Heart left ventricle (tissue), 16 donors: ENCODE measurements at places on chromosomes 1 and 21. TPM values are rescaled to one million over a fixed set of nuclear protein-coding genes. Genes with fewer than 3 reads are reported as not detected.

Gene FAM177B
- total RNA-seq = not detected

DNA sequence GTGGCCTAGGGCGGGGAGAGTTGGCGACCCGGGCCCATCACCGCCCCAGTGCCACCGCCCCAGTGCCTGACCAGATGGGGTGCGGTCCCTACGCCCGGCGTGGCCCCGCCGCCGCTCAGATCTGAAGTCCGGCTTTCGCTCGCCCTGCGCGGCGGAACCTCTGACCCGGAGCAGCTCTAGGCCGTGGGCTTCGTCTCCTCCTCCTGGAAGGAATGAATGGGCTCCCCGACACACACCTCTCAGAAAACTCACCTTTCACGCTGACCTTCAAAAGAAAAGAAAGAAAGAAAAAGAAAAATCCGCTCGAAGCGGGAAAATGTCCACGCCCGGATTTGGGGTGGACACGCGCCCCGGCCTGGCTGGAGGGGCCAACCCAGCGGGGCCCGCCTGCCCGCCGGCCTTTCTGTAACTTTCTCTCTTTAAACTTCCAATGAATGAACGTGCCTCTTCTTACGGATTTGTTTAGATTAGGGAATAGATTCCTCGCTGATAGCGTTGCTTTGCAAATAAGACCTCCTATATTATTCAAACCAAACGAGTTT is 5.4 kb upstream of the SIM2 start:
- no peak for DNase-seq

Gene NME7
- total RNA-seq = 7.9 TPM

GRCh38 chr1:233105225-233105624 is 154.8 kb downstream of the NTPCR start:
- no peak for DNase-seq

DNA sequence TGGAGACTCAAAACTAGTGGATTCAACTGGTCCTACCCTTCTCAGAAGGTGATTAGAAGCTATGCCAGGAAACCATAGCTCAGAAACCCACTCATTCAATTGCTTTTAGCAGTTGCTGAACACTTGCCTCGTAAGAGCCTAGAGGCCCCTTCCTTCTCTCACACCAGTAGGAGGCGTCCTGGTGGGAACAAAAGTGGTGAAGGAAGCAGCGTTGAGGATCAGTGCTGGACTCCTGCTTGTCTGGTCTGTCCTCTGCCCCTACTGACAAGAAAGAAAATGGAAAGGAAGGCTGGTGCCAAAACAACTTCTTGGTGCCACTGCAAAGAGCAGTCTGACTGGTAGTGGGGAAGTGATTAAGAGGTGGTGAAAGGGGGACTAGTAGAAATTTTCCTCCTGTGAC is 269.7 kb downstream of the LMO4 start:
- no peak for DNase-seq

DNA sequence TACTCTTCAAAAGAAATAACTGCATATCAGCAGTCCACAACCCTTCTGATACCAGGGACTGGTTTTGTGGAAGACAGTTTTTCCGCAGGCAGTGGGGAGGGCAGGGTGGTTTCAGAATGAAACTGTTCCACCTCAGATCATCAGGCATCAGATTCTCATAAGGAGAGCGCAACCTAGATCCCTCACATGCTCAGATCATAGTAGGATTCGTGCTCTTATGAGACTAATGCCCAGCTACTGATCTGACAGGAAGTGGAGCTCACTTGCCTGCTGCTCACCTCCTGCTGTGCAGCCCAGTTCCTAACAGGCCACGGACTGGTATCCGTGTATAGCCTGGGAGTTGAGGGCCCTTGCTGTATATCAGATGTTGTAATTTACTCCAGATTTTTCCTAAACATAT is 11.5 kb downstream of the RO60 start:
- no peak for DNase-seq

DNA sequence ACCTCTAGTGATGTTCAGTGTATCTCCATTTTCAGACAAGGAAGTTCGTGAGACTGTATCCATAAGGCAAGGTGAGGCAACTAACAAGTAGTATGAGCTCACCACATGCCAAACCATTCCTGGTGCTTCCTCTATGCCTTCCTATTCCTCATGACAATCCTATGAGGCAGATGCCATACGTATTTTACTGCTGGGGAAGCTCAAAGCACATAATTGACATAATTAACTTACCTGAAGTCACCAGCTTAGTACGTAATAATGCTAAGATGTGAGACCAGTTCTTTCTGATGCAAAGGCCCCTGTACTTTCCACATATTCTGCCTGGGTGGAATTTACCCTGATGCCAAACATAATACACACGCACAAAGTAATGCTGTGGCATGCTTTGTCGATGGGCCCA is 83.6 kb upstream of the NFIA start:
- DNase-seq = no peak

DNA sequence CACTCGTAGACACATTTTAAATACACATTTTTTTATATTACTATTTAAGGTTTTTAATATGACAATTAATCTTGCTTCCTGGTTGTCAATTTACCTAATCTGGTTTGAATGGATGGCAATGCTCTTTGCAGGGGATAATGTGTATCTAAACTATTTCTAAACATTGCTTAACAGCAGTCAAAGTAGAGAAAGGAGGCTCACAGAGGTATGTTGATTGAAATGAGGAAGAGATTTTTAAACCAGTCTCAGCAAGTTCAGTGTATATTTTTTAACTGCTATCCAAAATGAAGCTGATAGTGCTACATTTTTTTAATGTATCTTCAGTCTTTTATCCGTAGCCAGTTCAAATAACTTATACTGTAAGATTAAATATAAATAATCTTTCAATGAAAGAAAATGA is 17.4 kb downstream of the FMO1 start:
- DNase-seq = no peak

Gene LMOD1
- total RNA-seq = 14.1 TPM

DNA sequence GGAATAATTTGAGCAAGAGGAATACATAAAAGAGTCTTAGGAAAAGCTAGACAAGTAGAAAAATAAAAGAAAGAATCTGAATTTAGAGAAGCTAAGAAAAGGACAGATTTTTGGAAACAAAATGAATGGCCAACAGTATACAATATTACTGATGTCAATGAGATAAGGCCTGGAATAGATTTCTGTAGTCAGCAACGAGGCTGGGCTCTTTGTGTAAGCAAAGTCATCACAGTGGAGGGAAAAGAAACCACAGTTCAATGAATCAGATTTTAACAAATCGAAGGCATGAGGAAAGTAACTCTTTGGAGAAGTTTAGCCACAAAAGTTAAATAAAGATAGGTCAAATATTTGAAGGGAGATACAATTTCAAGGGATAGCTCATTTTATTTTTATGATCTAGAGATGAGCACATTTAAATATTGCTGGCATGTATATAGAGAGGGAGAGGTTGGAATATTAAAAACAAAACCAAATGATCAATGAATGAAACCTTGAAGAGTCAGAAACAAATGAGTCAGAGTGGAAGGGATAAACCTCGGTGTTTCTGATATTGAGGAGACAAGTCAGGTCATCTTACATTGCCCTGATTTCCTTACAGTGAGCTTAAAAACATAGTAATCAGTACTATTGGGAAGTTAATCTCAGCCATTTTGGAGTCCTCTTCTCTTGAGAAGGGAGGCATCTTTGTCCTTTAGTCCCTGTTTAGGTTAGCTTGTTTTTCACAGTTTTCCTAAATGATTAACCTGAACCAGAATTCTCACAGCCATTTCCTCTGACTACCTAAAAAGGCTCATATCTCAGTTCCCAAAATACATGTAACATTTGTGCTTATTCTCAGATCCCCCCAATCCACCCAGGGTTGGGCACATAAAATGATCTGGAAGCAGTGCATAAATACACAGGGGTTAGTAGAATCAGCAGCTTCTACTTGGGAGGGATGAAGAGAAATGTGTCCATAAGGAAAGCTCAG is 620.0 kb upstream of the B3GALT2 start:
- DNase-seq = no peak

Gene RAB25
- total RNA-seq = not detected

GRCh38 chr1:219163401-219163954 is 10.2 kb upstream of the LYPLAL1 start:
- no peak for DNase-seq

DNA sequence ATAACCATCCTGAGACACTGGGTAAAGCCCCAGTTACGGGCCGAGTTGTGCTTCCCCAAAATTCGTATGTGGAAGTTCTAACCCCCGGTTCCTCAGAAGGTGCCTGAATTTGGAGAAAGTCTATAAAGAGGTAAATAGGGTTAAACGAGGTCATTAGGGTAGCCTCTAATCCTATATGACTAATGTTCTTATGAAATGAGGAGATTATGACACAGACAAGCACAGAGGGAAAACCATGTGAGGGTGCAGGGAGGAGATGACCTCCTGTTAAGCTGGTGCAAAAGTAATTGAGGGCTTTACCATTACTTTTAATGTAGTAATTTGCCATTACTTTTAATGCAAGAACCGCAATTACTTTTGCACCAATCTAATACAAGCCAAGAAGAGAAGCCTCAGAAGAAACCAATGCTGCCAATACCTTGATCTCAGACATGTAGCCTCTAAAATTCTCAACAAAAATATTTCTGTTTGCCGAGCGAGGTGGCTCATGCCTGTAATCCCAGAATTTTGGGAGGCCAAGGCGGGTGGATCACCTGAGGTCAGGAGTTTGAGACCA is 260.8 kb downstream of the GPATCH2 start:
- no peak for DNase-seq

Gene LEPR
- total RNA-seq = 11.5 TPM

Gene SLC6A17
- total RNA-seq = 0.33 TPM

Gene RIPK4
- 0.08 TPM for total RNA-seq

DNA sequence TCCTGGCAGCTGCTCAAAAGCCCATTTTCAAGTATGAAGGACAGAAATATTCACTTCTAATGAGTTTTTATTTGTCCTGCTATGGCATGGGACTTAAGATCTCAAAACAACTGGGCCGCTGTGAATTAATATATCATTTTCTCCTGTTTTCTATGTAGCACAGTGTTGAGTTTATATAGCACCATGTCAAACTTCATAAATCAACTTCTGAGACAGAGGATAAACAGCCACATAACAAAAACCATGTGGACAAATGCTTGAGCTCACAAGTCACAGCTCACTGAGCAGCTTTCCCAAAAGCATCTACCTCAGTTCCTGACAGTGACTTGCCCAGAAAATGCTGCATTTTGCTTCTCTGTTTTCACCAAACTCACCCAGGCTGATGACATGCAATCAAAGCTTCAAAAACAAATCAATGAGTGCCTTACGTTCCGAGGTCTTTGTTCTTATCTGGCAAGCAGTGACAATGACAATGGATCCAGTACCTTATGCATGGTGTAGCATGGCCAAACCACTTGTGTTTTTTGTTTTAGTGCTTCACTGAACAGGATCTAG is 722.6 kb downstream of the LRRIQ3 start:
- DNase-seq = no peak

GRCh38 chr1:97210307-97210706 is 488.7 kb downstream of the PTBP2 start:
- DNase-seq = no peak

Gene GJB3
- total RNA-seq = not detected

Gene CD34
- 79.1 TPM for total RNA-seq

- no peak for DNase-seq
Observed at GRCh38 chr21:44800971-44801467, 601 bp downstream of the UBE2G2 start.

DNA sequence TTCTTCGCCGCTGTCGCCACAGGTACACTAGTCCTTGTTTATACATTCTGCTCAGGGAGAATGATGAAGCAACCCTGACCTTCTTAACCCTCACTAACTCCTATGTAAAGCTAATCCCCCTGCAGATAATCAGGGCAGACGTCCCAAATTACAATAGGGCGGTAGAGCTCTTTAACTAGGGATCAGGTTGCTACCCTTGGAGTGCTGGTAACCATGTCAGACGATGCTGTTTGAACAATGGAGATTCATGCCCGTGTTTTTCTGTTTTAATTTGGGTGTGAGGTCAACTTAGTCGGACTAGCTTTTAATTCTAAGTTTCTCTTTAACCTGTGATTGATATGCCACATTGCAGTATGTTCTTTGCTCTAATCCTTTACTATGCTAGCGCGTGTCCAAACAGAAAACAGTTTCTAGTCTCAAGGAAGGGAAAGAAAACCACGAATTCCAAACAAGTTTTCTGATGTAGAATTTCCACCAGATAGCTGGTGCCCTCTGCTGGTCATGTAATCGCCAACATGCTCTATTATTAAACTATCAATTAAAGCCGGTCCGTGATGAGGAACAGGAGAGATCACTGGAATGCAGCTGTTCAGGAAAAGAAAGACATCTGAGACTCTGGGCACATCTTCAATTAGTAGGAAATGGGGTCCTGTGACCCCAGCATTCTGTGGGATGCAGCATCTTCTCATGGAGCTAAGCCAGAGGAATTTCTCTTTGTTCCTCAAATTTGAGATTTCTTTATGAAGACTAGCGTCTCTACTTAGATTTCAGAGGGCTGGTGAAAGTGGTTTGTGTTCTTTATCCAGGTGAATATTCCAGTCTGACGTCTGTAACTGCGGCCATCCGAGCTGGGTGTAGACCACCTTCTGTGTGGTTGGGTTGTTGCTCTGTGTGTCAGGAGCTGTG is 18.3 kb upstream of the VAMP3 start:
- DNase-seq = peak; percentile 46

DNA sequence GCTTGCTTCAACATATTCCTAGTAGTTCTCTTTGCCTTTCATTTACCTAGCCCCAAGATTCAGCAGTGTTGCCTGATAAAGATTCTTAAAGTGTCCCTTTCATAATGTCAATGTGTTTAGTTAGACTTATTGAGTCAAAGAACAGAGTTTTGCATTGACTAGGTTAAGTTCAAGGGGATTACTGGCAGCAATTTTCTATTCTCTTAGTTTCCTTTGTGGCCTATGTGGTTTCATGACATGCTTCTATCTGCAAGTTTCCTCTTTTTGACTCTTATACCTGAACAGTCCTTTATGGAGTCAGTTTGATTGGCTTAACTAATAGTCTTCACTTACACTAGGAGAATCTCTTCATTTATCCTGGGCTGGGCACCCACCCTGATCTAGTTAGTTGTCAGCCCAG is 151.3 kb downstream of the ADGRL4 start:
- DNase-seq = no peak

Gene FCRL2
- total RNA-seq = not detected

- no peak for DNase-seq
Observed at GRCh38 chr1:162397039-162397448, 14.9 kb downstream of the SH2D1B start.

DNA sequence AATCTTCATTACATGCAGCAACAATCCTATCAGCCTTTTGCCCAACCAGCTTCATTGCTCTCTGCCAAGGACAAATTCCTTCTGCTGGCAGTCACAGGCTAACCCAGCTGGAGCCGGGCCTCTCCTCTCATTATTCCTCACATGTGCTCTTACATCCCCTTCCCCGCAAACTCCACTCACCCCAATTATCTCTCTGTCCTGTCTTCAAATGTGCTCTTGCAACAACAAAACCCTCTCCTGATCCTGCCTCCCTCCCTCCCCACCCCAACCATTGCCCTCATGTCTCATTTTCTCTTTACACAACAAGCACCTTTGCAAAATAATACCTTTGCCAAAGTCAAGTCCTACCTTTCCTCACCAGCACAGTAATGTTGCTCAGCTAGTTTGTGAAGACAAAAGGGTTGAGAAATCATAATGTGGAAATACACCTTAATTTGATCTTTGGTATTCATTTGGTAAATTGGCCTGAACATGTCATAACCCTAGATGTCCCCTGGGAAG is 36.0 kb upstream of the DHCR24 start:
- DNase-seq = peak; percentile 56

- DNase-seq = no peak
Observed at GRCh38 chr1:93770640-93771039, 89.0 kb upstream of the BCAR3 start.

- no peak for DNase-seq
Observed at GRCh38 chr1:13782634-13783360, 82.8 kb downstream of the PRDM2 start.
